ENCODE measurements at places on chromosomes 13 and 19.

GRCh38 chr13:103031332-103031873 lies 34.8 kb downstream of the SLC10A2 start:
- DNase-seq = no peak

DNA sequence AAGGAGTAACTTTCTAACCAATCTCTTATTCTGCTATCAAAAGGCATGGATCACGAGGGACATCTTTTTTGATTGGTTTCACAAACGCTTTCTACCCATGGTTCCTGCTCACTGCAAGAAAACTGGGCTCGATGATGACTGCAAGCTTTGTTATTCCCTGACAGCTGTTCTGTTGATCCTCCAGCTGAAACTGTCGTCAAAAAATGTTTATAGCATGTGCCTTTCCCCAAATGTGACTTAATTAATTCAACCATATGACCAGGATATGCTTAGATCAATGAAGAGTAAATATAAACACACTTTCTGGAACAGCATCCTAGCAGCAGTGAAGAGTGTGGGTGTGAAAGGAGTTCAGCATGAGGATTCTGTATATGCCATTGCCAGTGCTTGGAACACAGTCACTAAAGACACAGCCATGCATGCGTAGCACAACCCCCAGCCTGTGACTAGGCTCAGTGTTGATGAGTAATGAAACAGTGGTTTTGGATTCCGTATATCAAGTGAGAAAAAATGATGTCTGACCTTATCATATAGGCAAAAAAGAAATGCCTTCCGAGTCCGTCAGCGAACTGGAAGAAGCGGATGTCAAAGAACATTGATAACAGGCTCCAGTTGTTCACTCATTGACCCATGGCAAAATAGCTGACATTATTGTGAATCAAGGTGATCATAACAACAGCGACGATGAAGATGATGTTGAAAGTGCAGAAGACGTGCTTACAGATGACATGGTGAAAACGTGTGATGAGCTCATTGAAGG lies 347.4 kb downstream of the FGF9 start:
- DNase-seq = no peak

GRCh38 chr19:9729162-9729561 lies 39.4 kb downstream of the ZNF846 start:
- DNase-seq = no peak

DNA sequence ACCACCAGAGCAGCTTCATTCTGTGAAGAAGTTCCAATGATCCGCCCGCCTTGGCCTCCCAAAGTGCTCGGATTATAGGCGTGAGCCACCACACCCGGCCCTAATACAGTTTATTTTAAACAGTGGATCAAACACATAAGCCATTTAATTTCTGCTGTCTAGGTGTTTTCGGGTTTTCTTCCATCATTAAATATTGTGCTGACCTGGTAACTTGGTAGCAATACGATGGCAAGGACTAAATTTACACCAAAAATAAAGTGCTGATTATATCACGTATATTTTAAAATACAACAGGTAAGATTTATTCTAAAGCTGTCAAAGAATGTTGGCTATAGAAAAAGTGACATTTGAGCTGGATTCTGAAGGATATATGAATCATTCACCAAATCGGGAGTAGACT lies 1.3 kb downstream of the MED4 start:
- no peak for DNase-seq

GRCh38 chr19:30053558-30053957 lies 111.5 kb downstream of the URI1 start:
- DNase-seq = no peak

DNA sequence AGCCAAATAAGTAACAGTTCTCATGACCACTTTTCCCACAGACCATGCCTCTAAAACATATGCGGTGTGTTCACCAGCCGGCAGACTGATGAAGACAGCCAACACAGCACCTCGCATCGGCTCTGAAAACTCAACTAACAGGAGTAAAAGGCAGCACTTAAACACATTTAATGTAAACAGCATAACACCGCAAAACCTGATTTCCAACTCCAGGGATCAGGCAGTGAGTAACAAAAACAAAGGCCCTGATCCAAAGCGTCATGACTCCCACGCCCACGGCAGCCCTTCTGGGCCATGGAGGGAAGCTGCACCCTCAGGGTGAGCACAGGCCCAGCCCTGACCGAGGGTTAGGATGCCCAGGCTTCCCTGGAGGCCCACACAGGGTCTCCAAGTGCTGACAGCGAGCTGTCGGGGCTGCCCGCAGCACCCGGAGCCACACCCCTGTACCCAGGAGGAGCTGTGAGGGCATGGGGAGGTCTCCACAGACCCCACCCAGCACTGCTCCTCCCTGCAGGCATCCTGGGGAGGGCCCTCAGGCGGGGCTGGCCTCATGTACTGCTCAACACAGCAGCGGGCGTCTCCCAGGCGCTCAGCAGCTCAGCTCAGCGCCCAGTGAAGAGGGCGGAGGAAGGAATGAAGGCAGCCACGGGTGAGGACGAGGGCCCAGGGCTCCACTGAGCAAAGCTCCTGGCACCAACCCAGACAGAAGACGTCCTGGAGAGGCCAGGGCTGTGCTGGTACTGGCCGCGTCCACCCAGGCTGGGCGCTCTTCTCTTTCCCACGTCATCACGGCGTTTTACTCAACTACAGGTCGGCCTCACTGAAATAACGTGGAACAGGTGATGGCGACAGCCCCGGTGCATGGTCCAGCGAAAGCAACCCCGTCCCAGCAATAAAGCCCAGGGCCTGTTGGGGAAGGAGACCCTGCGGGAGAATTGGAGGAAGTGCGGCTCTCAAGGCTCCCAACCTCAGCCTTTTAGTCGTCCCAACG lies 53.7 kb downstream of the RASA3 start:
- DNase-seq = peak; percentile 50
